ENCODE measurements at places on chromosomes 6 and 20.

DNA sequence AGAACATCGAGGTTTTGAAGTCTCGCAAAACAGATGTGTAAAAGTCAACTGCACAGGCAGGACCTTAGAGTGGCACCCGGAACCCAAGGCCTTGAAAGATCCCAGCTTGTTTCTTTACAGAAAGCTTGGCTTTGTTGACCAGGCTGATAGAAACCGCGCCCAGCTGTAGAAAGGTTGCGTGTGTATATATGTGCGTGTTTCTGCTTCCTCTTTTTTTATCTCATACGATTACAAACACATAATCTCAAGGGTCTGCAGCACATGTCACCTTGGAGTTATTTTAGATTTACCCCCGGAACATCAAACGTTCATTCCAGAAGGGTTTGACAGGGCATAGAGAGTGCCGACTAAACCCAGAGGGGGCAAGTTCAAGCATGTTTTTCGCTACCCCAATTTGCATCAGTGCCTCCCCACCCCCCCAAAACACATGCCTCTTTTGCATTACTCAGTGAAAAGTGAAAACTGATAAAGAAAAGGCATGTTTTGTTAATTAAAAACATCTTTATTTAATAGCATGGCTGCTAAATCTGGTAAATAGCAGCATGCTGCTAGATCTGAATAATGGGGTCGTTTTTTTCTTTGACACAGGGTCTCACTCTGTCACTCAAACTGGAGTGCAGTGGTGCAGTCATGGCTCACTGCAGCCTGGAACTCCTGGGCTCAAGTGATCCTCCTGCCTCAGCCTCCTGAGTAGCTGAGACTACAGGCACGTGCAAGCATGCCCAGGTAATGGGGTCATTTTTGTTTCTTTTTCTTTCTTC, 33.2 kb upstream of the NCOA3 start:
- peak; percentile 76 for DNase-seq

GRCh38 chr20:46807998-46808397, 86.6 kb upstream of the EYA2 start:
- no peak for DNase-seq

DNA sequence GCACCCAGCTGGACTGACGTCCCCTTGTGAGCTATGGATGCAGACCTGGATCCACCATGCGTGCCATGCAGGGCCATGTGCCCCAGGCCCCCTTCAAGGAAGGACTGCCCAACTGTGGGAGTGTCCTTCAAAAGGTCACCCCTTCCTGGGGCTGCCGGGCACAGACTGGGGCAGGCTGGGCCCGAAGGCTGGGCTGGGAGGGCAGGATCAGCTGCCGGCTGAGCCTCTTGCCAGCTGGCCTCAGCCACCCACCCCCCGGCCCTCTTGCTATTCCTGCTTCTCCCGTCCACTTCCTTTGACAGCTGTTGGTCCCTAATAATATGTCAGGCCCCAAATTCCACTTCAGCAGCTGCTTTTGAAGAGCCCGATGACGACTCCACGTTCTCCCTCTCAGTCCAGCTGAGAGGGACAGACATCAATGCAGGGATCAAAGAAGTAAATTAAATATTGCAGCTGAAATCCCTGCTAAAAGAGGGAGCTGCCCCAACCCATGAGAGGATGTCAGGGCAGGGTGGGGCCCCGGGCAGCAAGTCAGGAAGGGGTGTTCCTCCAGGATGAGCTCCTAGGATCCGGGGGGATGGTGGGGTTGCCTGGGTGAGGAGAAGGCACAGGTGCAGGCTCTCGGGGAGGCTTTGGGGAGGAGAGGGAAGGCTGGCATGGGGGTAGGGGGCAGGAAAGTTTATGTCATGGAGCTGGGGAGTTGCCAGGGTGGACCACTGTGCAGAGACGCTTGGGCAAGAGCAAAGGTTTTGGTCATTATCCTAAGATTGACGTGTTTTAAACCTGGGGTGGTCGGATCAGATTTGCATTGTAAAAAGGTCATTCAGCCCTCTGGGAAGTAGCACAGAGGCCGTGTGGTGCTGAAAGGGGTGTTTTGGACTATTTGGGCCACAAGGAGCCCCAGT, 185.0 kb downstream of the ANKRD60 start:
- DNase-seq: no peak

- peak; percentile 34 for DNase-seq
These were observed 22.8 kb upstream of the SLC23A2 start for GRCh38 chr20:5024103-5024502.

DNA sequence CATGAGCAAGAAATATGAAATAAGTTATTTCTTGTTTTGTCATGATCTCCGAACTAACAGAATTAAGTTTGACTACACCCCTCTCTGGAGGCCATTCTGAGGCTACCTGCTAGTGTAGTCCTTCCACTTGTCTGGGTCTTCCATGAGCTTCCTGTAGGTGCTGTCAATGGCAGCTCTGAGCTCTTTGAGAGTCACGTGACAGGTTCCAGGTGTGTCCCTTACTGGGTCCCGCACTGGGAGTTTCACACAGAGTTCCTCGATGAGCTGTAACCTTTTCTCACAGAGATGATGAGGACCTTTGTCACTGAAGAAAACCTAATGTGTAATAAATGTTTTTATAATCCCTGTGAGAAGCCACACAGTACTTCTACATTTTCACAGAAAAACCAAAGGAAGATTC, 186.6 kb downstream of the SYNE1 start:
- DNase-seq: no peak

DNA sequence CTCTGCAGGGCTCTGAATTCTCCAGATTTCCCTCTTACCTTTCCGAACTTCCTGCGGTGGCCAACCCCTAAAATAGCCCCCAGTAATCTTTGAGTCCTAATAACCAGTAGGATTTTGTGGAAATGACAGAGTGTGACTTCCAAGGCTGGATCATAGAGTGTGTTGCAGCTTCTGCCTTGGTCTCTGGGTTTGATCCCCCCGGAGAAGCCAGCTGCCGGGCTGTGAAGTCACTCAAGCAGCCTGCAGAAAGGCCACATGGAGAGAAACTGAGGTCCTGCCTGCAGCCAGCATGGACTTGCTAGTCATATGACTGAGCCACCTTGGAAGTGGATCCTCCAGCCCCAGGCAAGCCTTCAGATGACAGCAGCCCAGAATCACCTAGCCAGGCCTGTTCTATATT, 46.3 kb upstream of the SCRT2 start:
- DNase-seq: no peak

- no peak for DNase-seq
These were observed 109.8 kb downstream of the PTPRK start for GRCh38 chr6:128410584-128410983.

DNA sequence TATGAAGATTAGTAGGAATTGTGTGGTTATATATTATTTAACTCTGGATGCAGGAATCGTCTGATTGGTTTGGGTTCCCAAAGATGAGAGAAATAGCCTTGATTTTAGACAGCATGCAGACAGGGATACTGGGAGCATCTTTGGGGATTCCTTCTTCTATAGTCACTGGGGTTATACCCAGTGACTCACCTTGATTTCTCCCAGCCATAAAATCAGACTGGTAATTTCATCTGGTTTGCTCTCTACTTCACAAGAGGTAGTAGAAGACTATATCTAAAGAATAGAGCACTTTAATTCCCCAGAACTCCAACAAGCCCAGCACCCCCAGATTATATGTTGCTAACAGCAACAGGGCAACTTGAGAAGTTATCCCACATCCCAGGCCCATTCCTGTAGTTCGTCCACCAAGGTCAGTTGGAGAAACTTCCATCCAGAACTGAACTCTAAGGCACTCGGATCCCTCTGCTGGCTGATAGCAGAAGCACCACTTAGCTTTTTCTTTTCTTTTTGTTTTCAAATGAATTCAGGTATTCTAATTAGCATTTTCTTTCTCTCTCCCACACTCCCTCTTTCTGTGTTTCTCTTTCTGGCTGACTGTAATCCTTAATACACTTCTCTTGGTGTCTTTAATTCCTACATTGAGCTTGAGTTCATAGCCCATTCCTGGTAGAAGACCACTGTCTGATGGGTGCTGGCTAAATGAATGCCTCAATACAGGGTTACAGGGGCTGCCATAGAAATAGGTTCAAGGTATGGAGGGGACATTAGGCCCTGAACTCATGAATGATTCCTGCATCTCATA, 20.4 kb upstream of the EFHC1 start:
- peak; percentile 54 for DNase-seq

DNA sequence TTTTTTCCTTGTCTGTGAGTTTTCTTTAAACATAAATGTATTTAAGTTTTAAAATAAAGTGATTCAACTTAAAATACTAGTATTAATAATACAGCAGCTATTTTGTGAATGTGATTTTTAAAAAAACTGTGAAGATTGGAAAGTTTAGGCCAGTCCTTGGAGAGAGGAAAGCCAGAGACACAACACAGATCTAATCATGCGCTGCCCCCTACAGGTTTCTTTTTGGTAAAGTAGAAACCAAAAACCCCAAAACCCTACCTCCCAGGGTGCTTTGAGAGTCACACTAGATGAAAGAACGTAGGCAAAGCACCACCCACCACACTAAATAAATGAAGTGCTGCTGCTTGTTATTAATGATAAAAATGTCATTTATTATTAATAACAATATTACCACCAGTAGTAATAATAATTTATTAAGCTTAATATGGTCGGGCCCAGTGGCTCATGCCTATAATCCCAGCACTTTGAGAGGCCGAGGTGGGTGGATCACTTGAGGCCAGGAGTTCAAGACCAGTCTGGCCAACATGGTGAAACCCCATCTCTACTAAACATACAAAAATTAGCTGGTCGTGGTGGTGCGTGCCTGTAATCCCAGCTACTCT, 33.7 kb downstream of the SLC9A8 start:
- peak; percentile 67 for DNase-seq

DNA sequence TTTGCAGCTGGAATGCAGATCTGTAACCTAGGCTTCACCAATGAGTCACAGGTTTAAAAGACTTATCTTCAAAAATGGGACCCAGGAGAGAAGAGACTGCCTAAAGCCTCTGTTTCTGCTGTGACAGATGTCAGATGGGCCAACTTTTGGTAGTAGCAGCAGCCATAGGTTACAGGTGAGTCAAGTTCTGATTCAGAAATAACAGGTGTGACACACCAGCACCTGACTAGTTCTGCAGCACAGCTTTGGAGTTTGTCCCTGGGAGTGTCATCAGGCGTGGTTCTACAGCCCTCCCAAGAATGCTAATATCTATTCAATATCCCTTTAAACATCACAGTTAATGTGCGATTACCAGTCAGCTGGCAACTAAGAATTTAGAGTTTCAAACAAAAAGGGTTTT, 121.9 kb upstream of the BTN3A2 start:
- DNase-seq: no peak

DNA sequence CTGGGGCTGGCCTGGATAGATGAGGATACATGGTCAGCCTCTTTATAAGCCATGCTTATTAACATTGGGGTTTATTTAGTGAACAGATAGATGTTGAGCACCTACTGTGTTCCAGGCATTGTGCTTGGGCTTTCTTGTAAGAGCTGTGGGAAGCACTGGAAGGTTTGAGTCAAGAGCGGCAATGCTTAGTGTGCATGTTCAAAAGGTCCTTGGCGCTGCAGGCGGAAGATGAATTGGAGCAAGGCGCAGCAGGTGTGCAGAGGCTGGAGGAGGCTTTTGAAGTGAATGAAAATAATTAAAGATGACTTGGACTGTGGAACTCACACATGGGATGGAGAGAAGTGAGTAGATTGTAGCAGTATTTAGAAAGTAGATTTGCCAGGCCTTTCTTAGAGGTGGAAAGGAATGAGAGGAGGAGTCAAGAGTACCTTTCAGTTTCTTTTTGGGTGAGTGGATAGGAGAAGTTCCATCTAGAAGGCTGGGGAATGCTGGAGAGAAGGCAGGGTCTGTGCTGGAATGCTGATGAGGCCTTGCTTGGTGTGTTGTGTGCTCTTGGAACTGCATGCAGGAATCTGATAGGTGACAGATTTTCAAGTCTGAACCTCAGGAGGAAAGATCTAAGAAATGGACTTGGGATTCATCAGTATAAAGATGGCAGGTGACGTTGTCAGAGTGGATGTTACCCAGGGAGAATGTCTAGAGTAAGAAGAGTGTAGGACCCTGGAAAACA, 26.4 kb downstream of the SNX9 start:
- DNase-seq: no peak

DNA sequence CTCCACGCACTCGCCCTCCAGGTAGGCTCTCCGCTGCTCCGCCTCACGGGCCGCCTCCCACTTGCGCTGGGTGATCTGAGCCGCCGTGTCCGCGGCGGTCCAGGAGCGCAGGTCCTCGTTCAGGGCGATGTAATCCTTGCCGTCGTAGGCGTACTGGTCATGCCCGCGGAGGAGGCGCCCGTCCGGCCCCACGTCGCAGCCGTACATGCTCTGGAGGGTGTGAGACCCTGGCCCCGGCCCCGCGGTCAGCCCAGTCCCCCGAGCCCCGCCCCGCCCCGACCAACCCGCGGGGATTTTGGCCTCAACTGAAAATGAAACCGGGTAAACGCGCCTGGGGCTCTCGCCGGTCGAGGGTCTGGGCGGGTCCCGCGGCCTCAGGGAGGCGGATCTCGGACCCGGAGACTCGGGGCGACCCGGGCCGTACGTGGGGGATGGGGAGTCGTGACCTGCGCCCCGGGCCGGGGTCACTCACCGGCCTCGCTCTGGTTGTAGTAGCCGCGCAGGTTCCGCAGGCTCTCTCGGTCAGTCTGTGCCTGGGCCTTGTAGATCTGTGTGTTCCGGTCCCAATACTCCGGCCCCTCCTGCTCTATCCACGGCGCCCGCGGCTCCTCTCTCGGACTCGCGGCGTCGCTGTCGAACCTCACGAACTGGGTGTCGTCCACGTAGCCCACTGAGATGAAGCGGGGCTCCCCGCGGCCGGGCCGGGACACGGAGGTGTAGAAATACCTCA, 598 bp downstream of the HLA-B start:
- DNase-seq: no peak

DNA sequence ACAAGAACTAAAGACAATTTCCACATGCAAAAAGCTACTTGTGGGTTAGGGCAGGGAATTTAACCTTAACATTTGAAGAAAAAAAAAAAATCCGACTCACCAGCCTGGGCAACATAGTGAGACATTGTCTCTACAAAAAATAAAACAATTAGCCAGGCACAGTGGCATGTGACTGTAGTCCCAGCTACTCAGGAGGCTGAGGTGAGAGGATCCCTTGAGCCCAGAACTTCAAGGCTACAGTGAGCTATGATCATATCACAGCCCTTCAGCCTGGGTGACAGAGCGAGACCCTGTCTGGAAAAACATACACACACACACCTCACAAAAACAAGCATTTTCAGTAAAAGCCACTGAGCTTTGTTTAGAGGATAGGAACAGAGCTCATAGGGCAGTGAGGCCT, 56.2 kb downstream of the ARHGAP18 start:
- no peak for DNase-seq

GRCh38 chr20:38117635-38118034, 47.4 kb downstream of the TGM2 start:
- DNase-seq: no peak

GRCh38 chr6:115838216-115838615, 222.5 kb downstream of the FRK start:
- DNase-seq: no peak

DNA sequence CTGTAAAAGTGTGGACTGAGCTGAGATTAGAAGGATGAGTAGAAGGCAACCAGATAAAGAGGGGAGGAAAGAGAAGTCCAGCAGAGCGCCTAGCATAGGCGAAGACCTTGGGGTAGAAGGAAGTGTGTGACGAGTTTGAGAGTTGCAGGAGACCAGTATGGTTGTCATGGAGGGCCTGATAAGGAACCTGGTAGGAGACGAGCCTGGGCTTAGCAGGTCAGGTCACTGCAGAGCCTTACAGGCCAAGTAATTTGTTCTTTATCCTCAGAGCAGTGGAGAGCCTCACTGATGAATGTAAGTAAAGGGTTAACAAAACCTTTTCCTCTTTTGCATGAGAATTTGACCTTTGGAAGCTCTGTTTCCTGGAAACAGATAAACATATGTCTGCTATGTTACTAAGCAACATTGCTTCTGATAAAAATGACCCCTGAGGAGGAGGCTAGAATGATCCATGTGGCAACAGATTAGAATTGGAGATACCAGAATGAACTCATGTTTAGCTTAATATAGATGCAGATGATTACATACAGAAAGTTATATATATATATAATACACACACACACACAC, 2.9 kb upstream of the TMEM74B start:
- no peak for DNase-seq

All from common myeloid progenitor, CD34-positive (primary cell).